ENCODE measurements at places on chromosomes 12 and 14. TPM values are rescaled to one million over a fixed set of nuclear protein-coding genes. Genes with fewer than 3 reads are reported as not detected.
A peak's percentile ranks its signal among the peaks of the same experiment; 100 is the strongest.

The CLEC1A gene
- not detected for total RNA-seq

DNA sequence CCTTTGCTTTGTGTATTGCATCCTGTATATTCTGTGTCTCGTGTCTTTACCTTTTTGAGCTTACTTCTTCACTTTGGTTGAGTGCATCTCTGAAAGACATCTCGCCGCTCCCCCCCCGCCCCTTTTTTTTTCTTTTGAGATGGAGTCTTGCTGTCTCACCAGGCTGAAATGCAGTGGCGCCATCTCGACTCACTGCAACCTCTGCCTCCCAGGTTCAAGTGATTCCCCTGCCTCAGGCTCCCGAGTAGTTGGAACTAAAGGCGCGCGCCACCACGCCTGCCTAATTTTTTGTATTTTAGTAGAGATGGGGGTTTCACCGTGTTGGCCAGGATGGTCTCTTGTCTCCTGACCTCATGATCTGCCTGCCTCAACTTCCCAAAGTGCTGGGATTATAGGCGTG, 49.9 kb downstream of the DIP2B start:
- H3K4me1 ChIP-seq: peaks cover 60% of the 10 kb centered on the region
- no peaks in the 10 kb centered on the region for H3K27me3 ChIP-seq
- peak overlapping the region; percentile 61 for H3K27ac ChIP-seq
- no peak for DNase-seq

The ASPG gene
- not detected for total RNA-seq

The GSC gene
- not detected for total RNA-seq

- H3K4me3 ChIP-seq: no peak overlapping the region
- no peaks in the 10 kb centered on the region for H3K27me3 ChIP-seq
- H3K36me3 ChIP-seq: no peaks in the 10 kb centered on the region
- no peaks in the 10 kb centered on the region for H3K4me1 ChIP-seq
- no peak for DNase-seq
Observed at GRCh38 chr14:74979442-74980397, 23.0 kb upstream of the EIF2B2 start.

DNA sequence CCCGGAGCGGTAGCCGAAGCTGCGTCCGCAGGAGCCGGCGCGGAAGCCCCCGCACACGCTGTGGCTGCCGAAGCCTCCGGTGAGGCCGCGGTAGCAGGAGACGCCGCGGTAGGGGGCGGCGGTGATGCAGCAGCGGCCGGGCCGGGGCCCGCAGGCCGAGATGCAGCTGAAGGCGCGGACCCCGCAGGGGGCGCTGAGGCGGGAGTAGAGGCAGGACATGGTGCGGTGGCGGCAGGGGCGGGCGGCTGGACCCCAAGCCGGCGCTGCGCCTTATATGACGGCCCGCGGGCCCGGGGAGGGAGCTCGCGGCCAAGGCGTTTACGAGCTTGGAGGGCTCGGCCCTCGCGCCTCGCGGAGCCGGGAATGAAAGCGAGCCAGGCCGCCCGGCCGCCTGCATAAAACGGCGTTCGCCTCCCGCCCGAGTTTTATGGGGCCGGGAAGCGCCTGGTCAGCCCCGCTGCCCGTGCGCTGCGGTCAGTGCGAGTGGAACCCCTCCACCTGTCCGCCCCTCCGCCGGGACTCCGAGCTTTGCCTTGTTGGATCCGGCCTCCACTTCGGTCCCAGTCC, 16.0 kb upstream of the KRT86 start:
- no peak for DNase-seq
- no peaks in the 10 kb centered on the region for H3K4me1 ChIP-seq
- H3K27ac ChIP-seq: no peak overlapping the region
- peaks cover 43% of the 10 kb centered on the region for H3K27me3 ChIP-seq
- H3K36me3 ChIP-seq: no peaks in the 10 kb centered on the region
- no peak overlapping the region for H3K4me3 ChIP-seq

GRCh38 chr12:90520002-90520734, 434.8 kb downstream of the CCER1 start:
- H3K4me1 ChIP-seq: peaks cover 8% of the 10 kb centered on the region
- no peak overlapping the region for H3K27ac ChIP-seq

The ART4 gene
- total RNA-seq: not detected

The GPR84 gene
- 2.4 TPM for total RNA-seq

- no peaks in the 10 kb centered on the region for H3K4me1 ChIP-seq
- DNase-seq: peak; percentile 66
- no peak overlapping the region for H3K4me3 ChIP-seq
- H3K36me3 ChIP-seq: no peaks in the 10 kb centered on the region
- peaks cover 12% of the 10 kb centered on the region for H3K27me3 ChIP-seq
Observed at GRCh38 chr12:117367006-117367638, 5.7 kb upstream of the NOS1 start.

The STYK1 gene
- not detected for total RNA-seq

DNA sequence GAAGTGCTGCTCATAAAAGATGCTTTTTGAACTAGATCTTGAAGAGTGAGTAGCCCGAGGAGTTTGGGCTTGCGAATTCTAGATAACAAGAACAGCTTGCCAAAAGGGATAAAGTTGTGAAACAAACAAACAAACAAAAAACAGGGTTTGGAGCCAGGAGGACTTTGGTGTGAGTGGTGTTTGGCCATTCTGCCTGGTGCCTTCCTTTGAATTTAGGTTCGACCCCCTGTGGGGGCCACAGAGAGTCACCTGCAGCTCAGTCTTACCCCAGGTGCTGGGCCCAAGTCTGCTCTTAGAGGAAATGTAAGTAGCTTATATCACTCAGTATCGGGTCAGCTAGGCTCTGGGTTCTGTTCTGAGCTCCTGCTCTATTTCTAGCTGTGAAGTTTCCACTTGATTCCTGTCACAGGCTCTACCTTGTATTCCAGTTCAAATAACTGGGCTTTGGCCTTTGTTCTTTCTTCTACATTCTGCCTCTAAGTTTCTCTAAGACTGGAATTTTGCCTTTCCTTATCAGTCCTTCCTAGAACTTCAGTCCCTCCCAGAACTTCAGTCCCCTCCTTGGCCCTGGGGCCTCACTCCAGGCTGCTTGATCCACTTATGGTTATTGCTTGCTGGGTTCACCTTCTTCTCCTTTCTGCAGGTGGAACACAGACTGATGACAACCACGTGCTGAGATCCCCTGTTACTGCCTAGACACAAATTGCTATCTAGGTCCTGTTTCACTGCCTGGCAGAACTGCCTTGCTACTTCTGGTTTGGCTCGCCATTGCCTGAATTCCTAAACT, 20.5 kb upstream of the DUSP6 start:
- no peak overlapping the region for H3K27ac ChIP-seq
- H3K27me3 ChIP-seq: no peaks in the 10 kb centered on the region
- peaks cover 20% of the 10 kb centered on the region for H3K4me1 ChIP-seq
- H3K4me3 ChIP-seq: no peak overlapping the region

DNA sequence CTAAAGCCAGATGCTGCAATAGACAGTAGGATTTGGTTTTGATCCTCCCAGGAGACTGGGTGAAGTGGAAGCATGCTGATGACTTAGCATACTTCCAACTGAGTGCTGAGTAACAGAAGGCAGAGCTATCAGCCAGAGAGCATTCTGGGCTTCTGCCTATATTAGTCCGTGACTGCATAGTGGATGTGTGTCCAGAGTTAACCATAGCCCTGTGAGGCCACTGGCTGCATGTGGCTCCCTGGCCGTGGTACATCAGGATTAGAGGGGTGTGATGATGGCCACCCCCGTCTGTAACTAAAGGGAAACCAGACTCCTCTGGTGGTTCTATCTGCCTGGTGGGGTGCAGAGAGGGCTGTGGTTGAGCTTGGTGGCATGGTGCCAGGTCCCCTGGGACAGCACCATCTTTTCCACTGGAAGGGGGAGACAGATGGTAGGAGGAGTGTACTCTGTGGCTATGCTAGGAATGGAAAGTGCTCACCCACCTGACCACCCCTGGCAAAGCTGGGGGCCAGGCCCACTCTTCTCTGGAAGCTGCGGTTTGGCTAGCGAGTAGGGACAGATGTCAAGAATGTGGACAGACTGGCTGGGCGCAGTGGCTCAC, 27.4 kb downstream of the ABCD4 start:
- no peak overlapping the region for H3K27ac ChIP-seq
- no peak for DNase-seq
- H3K27me3 ChIP-seq: peaks cover 3% of the 10 kb centered on the region
- no peak overlapping the region for H3K4me3 ChIP-seq
- no peaks in the 10 kb centered on the region for H3K36me3 ChIP-seq
- no peaks in the 10 kb centered on the region for H3K4me1 ChIP-seq

The ANKRD52 gene
- total RNA-seq: 37.0 TPM

DNA sequence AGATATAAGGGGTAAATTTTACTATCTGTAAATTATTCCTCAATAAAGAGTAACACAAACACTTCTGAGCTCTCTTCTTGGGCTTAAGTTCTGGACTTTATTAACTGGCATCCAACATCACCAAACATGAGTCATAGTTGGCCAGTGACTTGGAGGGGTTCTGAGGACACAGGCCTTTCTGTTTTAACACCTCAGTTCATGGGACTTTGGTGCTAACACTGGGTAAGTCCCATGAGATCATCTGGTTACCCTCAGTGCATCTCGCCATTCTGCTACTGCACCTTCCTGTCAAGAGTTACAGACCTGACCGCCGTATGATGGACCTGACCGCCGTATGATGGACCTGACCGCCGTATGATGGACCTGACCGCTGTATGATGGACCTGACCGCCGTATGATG, 9.9 kb downstream of the SLC15A4 start:
- no peak for DNase-seq
- no peak overlapping the region for H3K4me3 ChIP-seq

- no peak for DNase-seq
- H3K36me3 ChIP-seq: no peaks in the 10 kb centered on the region
- H3K27me3 ChIP-seq: no peaks in the 10 kb centered on the region
- H3K4me3 ChIP-seq: no peak overlapping the region
Observed at GRCh38 chr14:33342299-33342974, 403.8 kb downstream of the NPAS3 start.

GRCh38 chr12:4140581-4141301, 132.8 kb upstream of the CCND2 start:
- DNase-seq: no peak
- peaks cover under 1% of the 10 kb centered on the region for H3K36me3 ChIP-seq
- H3K4me3 ChIP-seq: no peak overlapping the region
- peak overlapping the region; percentile 43 for H3K27ac ChIP-seq
- no peaks in the 10 kb centered on the region for H3K27me3 ChIP-seq

- DNase-seq: no peak
- H3K4me1 ChIP-seq: no peaks in the 10 kb centered on the region
- no peaks in the 10 kb centered on the region for H3K36me3 ChIP-seq
- no peaks in the 10 kb centered on the region for H3K27me3 ChIP-seq
Observed at GRCh38 chr12:14307004-14307403, 58.5 kb upstream of the ATF7IP start.

DNA sequence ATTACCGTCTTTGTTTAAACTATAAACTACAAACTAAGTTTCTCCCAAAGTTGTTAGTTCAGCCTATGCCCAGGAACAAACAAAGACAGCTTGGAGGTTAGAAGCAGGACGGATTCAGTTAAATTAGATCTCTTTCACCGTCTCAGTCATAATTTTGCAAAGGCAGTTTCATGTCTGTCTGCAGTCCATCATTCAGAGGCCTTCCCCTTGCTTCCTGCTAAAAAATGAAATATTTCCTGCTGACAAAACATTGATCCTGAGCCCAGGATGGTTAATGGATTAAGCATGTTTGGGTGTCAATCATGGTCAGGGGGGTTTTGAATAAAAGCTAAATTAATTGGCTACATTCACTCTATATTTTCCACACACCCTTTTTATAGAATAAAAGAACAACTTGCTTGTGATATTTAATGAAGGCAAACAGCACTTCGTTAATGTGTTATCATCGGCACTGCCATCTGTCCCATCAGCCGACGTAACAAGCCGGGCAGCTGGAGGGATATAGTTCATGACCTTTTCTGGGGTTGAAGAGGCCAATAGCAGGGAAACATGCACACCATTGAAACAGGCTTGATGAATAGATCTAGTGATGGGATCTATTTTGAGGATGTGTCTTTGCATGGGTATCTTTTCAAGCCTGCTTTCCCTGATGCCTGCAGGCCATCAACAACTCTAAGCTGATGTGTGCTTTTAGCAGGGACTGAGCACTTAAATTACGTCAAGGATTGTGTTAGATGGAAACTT, 521.3 kb upstream of the TMEM132C start:
- no peaks in the 10 kb centered on the region for H3K27me3 ChIP-seq
- no peaks in the 10 kb centered on the region for H3K4me1 ChIP-seq
- no peak overlapping the region for H3K27ac ChIP-seq
- H3K36me3 ChIP-seq: no peaks in the 10 kb centered on the region
- no peak overlapping the region for H3K4me3 ChIP-seq
- no peak for DNase-seq

GRCh38 chr12:65391711-65392110, 113.2 kb downstream of the MSRB3 start:
- no peaks in the 10 kb centered on the region for H3K27me3 ChIP-seq
- DNase-seq: no peak
- H3K36me3 ChIP-seq: peaks cover 2% of the 10 kb centered on the region

DNA sequence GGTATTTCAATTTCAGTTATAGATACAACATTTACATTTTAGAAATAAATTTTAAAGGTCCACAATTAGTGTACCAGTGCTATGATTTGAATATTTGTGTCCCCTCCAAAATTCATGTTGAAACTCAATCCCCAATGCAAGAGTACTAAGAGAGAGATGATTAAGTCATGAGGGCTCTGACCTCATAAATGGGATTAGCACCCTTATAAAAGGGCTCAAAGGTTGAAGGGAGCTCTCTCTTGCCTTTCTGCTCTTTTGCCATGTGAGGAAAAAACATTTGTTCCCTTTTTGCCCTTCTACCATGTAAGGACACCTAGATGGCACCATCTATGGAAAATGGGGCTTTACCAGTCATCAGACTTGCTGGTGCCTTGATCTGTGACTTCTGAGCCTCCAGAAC, 25.8 kb upstream of the CNOT2 start:
- no peak overlapping the region for H3K4me3 ChIP-seq
- H3K36me3 ChIP-seq: peaks cover 22% of the 10 kb centered on the region
- DNase-seq: no peak
- no peaks in the 10 kb centered on the region for H3K27me3 ChIP-seq
- H3K27ac ChIP-seq: no peak overlapping the region
- H3K4me1 ChIP-seq: no peaks in the 10 kb centered on the region

DNA sequence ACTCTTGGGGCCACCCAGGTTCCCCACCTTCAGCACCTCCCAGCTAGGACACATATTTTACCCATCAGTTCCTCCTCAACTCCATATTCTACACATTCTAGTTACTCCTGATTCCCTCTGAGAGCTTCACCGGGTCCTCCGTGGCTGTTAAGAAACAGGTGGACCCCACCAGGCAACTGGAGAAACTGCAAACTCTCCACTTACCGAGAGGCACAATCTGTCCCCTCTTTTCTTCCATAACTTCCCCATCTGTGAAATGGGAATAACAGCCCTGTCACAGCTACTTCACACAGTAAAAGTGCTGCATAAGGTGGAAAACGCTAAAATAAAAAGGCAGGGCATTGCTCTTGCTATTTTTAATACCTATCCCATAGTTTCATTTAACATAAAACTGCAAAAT, 1.5 kb downstream of the SLC7A8 start:
- H3K4me3 ChIP-seq: no peak overlapping the region
- no peaks in the 10 kb centered on the region for H3K36me3 ChIP-seq
- H3K27me3 ChIP-seq: peaks cover 21% of the 10 kb centered on the region
- H3K4me1 ChIP-seq: no peaks in the 10 kb centered on the region
- DNase-seq: no peak
- H3K27ac ChIP-seq: no peak overlapping the region

DNA sequence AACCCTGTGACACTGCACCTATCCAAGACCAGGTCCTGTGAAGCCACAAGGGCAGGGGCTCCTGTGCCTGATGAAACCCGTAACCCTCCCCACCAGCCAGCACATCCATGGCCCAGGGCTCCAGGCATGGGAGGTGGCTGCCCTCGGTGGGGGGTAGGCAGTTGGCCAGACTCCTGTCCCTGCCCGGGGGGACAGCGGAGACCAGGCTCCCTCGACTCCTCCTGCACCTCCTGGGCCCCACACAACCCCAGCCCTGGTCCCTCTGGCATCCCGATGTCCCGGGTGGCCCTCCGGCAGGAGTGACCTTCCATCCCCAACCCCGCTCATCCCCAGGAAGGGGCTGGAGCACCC, 11.4 kb downstream of the AKT1 start:
- H3K36me3 ChIP-seq: no peaks in the 10 kb centered on the region
- peaks cover 5% of the 10 kb centered on the region for H3K4me1 ChIP-seq
- no peak overlapping the region for H3K27ac ChIP-seq
- no peaks in the 10 kb centered on the region for H3K27me3 ChIP-seq
- no peak for DNase-seq
